Endothelial cell of umbilical vein (primary cell): ENCODE measurements at places on chromosomes 3 and 15. TPM values are rescaled to one million over a fixed set of nuclear protein-coding genes. Genes with fewer than 3 reads are reported as not detected.

DNA sequence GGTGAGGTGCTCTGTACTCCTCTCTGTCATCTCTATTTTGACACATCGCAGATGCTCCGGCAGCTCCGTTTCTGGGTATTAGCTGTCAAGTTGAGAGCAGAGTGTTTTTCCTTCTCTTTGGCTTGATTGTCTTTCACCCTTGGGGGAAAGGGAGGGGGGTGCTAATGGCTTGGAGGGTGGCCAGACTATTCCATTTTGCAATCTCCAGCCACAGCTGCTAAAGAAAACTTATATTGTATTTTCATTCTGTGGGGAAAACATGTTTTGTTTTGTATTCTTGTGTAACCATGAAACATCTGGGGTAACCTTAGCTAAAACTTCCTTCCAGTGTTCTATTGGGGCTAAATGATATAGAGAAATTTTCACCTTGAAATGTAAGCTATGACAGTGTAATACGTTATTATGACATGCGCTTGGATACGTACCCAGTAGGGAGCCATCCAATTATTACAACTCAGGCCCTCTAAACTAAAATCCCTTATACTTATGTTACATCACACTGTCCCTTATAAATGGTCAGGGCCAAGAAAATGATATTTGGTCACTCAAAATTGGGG, 14.0 kb upstream of the LARP6 start:
- DNase-seq, result peak; percentile 76

NPAP1 gene
- not detected in 2 replicates for polyA plus RNA-seq

- DNase-seq, result no peak
Measured at GRCh38 chr15:38789566-38789965, 225.0 kb upstream of the RASGRP1 start.

DNA sequence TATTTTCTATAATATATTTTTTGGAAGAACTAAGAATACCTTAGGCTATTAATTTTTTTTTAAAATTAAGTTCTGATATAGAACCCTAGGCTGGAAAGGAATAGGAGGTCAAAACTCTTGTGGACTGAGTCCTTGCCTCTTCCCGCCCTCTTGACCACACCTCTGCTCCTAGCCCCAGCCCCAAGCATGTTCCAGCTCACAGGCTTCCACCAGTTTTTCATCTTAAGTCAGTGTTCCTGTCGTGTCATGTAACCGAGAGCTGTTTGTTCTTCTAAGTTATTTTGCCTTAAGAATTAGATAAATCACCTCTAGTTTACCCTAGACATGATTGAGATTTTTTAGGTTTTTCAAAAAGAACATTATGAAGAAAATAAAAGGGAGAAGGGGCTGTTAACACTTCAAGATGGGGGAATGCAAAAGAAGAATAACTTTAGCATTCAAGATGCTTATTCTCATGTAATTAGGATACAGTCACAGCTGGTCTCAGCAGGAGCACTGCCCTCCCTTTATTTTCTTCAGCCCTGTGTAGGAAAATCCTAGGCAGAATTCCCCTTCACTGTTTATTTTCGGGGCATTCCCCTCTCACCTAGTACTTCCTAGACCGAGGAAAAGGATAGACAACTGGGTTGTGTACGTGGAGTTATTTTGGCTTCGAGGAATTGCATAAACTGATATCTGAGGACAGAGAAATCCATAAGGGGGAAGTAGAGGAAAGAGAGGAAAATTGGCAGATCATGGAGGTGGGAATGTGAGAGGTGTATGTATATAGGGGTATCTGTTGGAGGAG, 110.2 kb downstream of the CMSS1 start:
- DNase-seq, result no peak

- no peak for DNase-seq
Measured at GRCh38 chr3:161793194-161793930, 296.8 kb downstream of the OTOL1 start.

PTH1R gene
- polyA plus RNA-seq, result 0.08 TPM in 1 of 2 replicates, not detected in the other

GRCh38 chr15:54812383-54812782, 384.4 kb downstream of the RSL24D1 start:
- DNase-seq, result no peak

- DNase-seq, result no peak
Measured at GRCh38 chr3:181919375-181919774, 207.7 kb downstream of the SOX2 start.

TLR9 gene
- 0.11 TPM in 1 of 2 replicates, not detected in the other for polyA plus RNA-seq

GRCh38 chr3:172853921-172854666, 103.6 kb downstream of the ECT2 start:
- DNase-seq, result no peak

SMCO1 gene
- polyA plus RNA-seq, result not detected in 2 replicates

- DNase-seq, result no peak
Measured at GRCh38 chr3:155391551-155391958, 98.1 kb upstream of the STRIT1 start.

MYH15 gene
- not detected in 2 replicates for polyA plus RNA-seq

DNA sequence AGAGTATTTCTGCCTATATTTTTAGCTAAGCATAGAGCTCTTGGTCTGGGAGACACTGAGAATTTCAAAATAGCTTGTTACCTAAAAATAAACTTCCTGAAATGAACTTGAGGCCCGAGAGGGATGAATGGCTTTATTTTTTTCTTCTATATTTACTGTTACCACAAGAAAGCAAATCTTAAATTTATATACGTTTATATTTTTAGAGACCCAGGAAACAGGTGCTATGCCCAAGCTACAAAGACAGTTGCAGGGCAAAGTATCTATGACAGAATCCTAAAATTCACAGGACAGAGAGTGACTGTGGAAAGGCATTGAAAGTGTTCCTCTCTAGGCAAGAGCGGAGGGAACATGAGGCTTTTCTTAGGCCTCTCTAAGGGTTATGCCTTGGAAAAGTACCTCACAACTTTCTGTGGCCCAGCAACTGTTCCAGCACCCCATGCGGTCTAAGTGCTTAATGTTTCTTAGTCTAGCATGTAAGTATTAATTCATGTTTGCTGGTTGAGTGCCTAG, 36.5 kb downstream of the TGFBR2 start:
- DNase-seq, result no peak
